Cardiac fibroblast (primary cell): ENCODE measurements at places on chromosomes 2 and 18.

DNA sequence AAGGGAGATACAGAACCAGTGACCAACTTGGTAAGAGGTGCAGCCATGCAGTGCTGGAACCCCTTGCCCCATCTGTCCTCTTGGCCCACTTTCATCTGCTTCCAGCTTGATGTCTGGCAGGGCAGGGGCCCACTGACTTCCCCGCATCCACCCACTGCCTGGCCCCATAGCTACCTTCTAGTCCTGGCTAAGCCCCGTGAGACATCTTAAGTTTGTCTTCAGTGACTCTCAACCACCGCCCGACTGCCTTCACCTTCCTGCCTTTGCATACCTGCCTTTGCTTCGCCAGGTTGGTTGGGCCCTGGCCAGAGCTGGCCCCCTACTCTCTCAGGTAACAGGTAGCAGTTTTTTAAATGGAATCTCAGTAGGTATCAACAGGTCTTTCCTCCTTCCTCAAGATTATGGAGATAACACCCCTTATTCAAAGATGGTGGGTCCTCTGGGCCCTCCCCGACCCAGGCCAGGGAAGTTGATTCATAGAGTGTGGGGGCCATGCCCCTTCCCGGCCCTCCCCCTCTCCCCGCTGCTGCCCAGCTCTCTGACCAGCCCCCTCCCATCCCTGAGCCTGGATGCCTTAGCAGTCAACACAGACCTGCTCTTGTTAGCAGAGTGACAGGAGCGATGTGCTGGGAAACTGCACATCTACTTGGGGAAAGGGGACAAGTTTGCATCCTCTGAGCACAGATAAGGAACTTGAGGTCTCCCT, 2.8 kb downstream of the ARID5A start:
- no peak for DNase-seq

DNA sequence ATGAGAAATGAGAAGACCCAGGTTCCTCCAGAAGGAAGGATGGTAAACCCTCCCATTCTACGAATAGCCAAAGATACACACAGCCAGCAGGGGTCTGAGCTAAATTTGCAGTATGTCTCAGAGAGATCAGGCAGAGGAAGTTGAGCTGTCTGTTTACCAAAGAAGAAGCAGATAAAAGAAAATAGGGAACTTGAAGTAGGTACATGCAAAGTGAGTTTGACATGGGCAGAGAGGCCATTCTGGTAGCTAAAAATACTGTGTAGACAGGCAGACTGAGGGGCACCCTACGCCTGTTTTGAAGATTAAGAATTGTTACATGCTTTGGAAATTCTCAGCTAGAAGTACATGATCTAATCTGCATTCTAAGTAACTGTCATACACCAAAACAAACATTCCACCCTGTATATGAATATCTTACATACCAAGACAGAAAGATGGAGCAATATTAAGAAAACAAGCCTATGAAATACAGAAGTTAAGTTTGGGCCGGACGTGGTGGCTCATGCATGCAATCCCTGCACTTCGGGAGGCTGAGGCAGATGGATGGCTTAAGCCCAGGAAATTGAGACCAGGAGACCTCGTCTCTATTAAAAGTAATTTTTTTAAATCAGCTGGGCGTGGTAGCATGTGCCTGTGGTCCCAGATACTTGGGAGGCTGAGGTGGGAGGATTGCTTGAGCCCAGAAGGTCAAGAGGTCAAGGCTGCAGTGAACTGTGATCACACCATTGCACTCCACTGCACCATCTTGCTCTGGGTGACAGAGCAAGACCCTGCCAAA, 157.9 kb downstream of the ANKRD44 start:
- peak; percentile 55 for DNase-seq

GRCh38 chr2:950080-950966, at the start of gene SNTG2:
Gene SNTG2 (plus strand): TSS chr2:950849. CDS start chr2:950997, 148 bp downstream.
- DNase-seq: no peak

DNA sequence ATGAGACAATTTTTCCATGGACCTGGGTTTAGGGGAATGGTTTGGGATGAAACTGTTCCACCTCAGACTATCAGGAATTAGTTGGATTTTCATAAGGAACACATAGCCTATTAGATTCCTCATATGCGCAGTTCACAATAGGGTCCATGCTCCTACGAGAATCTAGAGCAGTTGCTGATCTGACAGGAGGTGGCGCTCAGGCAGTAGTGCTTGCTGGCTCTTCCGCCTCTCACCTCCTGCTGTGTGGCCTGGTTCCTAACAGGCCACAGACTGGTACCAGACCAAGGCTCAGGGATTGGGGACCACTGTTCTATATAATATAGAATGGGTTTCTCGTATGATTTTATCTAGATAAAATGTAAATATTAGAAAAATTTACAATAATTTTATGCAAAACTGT, 338.7 kb downstream of the CPS1 start:
- no peak for DNase-seq

DNA sequence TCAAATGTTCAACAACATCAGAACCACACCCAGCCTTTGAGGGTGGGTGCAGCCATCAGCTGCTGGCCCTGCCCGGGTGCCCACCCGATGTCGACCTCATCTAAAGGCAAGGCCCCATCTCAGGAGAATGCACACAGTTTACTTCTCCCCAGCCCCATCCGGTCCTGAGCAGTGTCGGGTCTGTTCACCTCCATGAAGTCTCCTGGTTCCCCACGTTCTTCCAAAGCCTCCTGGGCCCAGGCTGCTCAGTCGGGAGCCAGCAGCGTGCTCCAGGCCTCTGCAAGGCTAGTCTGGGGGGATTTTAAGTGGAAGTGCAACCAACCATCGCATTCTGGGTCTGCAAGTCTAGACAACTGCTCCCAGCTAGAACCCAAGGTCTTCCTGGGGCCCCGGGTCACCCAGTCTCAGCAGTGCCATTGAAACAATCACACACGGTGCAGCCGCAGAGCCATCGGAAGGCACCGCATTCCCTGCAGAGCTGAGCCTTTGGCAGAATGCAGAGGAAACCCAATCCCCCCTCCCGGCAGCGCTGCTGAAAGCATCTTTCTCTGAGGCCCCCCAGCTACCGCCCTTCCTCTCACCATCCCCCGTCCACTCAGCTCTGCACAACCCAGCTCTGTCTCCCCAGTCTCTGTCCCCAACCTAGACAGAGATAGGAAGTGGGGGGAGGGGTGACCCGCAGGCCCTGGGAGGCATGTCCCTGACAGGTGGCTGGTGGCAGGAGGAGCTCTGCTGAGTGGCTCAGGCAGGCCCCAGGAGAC, 8.5 kb downstream of the ESPNL start:
- no peak for DNase-seq

GRCh38 chr2:53856272-53856671, 3.5 kb downstream of the GPR75 start:
- no peak for DNase-seq

DNA sequence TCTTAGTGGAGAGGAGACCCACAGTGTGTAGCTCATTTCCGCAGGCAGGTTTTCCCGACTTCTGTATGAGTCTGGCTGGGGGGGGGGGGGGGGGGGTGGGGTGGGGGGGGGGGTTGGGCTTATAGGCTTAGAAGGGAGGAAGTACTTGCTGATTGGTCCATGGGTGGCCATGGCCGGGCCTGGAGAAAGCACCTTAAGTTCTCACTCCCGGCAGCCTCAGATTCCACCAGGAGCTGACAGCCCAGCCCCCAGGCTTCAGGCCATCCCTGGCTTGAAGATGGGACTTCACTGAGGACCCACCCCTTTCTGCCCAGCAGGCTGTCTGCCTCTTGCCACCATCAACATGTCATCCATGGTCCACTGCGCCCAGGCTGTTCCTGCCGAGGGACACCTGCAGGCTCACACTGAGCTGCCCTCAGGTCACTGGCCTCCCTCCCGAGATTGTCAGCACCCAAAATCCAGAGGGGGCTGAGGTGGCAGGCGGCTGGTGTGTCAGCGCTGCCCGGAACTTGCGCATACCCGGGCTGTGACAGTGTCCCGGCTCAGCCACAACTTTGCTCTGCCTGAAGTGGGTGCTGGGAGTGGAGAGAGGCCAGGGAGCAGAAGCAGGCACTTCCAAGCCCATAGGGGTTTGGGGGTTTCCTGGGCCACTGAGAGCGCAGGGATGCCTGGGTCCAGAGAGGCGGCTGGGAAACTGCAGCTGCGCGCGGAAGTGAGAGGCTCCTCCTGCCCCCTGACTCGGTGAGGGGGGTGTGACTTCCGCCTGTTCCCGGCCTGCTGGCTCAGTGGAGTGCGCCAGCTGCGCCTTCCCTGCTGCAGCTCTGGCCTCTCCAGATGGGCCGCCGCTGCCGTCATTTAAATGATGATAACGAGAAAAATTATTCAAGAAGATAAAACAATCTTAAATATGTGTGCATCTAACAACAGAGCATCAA, 256.1 kb downstream of the RPRM start:
- DNase-seq: peak; percentile 20

- DNase-seq: no peak
These were observed 445 bp downstream of the PRPF40A start for GRCh38 chr2:152716805-152717227.

GRCh38 chr2:209719034-209719433, 52.6 kb upstream of the UNC80 start:
- no peak for DNase-seq

- DNase-seq: peak; percentile 13
These were observed 463 bp downstream of the PPP1CB start for GRCh38 chr2:28751956-28752630.

DNA sequence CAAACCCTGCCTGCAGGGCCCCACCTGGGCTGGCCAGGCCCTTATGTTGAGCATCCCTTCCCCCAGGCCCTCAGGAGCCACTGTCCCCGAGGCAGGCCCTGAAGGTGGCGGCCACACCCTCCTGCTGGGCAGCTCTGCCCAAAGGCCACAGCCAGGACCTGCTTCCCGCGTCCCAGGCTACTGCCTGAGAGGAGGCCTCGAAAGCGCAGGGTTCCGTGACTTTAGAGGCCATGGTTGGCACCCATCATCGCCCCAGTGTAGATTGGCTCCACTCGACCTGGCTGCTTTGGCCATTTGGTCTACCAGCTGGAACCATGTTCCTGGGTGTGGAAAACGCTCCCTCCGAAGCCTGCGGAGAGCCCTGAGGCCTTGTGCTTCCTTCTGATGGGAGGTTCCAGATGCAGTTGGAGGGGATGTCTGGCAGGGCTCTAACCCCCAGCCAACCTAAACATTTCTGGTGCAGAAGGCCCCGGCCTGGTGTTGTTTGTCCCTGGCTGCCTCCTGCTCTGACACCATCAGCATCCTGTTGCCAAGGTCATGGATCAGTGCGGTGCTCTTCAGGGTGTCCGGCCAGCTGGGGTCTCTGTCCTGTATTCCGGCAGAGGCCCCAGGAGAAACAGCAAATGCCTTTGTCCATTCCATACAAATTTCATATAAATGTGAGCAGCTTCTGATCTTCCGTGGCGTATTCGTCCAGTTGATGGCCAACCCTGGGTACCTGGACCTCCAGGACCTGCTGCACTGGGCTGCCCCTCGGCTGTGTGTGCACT, 14.7 kb downstream of the CAPN10 start:
- DNase-seq: no peak

DNA sequence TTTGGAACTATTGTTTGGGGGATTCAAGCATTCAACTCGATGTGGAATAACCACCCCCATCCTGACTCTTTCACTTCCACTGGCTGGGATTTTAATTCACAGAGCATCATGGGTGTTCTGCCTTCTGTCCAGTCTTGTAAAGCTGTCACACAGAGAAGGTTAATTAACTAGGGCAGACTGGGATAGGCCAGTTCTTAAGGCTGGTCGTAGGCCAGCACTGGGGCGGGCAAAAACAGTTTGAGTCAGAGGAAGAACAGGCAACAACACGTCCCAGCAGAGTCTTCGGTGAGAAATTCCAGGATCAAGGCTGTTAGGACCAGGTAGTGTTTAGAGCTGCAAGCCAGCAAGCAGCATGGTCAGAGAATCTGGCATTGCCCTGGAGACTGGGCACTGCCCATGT, 4.0 kb upstream of the RNF152 start:
- peak; percentile 72 for DNase-seq

DNA sequence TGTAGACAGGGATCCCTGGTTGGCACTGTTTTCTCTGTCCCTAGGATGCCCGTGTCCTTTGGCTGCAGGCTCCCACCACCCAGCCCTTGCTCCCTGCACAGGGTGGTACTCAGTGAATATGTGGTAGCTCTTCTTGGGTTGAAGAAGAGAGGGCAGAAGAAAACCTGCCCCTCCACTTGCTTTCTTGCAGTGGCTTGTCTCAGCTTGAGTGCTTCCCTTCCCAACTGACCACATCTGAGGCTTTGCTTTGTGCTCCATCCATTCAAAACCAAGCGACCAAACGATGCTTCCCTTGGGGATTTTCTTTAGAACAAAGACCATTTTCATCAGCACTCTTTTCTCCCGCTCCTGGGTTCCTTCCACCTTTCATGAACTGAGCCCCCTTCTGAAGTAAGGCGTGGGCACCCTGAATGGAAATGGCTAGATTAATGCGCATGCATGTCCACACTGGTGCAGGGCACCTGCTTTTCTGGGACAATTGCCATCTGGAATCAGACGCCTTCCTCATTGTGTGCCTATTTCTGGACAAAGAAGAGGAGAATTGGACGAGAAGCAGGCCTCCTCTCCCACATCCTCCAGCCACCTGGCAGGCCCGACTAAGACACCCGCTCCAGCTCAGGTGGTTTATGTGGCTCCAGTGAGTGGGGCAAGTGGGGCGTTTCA, 59.1 kb downstream of the ARL4C start:
- no peak for DNase-seq

GRCh38 chr2:149743842-149744448, 156.4 kb upstream of the MMADHC start:
- peak; percentile 79 for DNase-seq

DNA sequence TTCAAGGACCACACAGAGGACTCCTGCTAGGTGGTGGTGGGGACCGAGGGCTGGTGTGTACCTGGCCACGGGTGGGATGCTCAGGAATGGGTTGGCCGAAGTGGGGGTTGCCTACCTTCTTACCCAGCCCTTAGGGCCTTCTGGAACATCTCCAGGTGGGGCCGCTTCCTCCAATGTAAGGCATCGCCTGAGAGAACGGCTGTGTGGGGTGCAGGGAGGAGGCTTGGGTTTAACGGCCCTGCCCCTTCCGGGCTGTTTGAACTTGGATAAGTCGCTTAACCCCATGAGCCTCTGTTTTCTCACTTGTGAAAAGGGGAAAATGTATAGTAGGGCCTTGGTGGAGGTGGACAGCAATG, 35.0 kb downstream of the EMILIN2 start:
- DNase-seq: no peak

DNA sequence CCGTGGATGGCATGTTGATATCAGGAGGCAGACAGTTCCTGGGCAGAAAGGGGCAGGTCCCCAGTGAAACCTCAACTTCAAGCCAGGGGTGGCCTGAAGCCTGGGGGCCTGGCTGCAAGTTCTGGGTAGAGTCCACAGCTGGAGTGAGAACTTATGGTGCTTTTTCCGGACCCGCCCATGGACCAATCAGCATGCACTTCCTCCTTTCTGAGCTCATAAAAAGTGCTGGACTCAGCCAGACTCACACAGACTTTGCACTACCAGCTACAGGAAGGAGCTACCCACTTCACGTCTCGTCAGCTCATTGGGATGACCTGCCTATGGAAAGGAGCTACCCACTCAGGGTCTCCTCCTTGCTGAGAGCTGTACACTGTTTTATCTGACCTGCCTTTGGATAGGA, 183.1 kb upstream of the MC4R start:
- DNase-seq: no peak

GRCh38 chr2:66024391-66024790, 410.5 kb upstream of the MEIS1 start:
- no peak for DNase-seq
